ENCODE measurements at places on chromosomes 13 and 19. TPM values are rescaled to one million over a fixed set of nuclear protein-coding genes. Genes with fewer than 3 reads are reported as not detected.
A peak's percentile ranks its signal among the peaks of the same experiment; 100 is the strongest.

The GSX1 gene
- total RNA-seq, result not detected

- peak; percentile 17 for DNase-seq
These were observed 122.9 kb downstream of the OLFM4 start for GRCh38 chr13:53151336-53152056.

- DNase-seq, result peak; percentile 65
These were observed 7.3 kb downstream of the SGTA start for GRCh38 chr19:2775556-2776430.

- DNase-seq, result no peak
These were observed 2.8 kb downstream of the PTGER1 start for GRCh38 chr19:14472202-14472938.

The TMEM143 gene
- total RNA-seq, result 2.5 TPM

DNA sequence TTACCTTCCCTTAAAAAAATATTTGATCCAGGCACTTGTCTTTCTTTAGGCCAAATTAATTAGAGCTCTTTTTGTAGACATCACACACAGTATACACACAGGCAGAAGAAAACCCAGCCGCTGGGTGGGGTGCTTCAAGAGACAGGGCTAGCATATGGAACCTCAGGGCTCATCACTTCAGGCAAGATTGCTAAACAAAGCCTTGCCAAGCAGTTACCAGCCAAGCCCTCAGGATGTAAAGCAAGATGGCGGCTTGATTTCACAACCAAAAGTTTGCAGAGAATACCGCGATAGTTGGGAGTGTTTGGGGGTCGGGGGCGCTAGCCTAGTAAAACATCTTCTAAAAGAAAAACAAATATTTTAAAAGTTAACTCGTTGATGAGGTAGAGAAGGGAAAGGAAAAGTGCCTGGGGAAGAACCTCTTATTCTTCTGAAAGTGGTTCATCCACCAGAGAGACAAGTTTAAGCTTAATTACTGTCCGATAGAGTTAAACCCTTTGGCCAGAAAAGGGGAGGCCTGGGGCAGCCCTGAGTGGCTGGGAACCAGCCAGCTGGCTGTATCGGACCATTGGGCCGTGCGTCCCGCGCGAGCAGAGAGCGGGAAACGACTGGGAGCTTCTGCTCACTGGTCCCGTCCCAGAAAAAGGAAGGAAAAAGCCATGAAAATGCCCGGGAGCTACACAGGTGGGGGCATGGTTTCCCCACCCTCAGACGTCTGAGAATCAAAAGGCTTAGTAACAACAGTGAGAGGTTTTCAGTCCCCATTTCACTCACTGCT, 254.9 kb upstream of the PCDH20 start:
- DNase-seq, result no peak

The UGGT2 gene
- 54.0 TPM for total RNA-seq

- no peak for DNase-seq
These were observed 5.7 kb downstream of the POLR1D start for GRCh38 chr13:27627380-27627779.

DNA sequence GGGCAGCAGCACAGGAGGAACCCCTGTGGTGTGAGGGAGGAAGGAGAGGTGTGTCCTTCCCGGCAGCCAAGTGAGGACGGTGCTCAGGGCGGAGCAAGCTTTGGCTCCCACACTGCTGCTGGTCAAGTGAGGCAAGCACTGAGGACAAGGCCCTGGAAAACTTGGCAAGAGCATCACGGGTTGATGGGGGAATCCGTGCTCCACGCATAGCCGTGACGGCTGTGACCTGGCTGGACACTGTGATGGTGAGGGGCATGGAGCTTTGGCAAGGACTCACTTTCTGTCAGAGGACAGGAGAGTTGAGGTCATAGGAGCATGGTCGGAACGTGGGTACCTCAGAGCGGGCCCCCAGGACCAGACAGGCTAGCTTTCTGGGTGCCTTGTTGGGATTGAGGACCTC, 29.0 kb upstream of the SLC15A1 start:
- no peak for DNase-seq

Measured in A172 (cell line).